Activated T-helper 1 cell treated with anti-CD3 and anti-CD28 coated beads, Interleukin-2, amount 50 U/mL, for 16 hours (primary cell): ENCODE measurements at places on chromosomes 5 and 9.

GRCh38 chr9:1366276-1366675, 316.1 kb downstream of the DMRT2 start:
- no peak for DNase-seq

GRCh38 chr9:113274474-113275156, 757 bp downstream of the CDC26 start:
- DNase-seq: no peak

GRCh38 chr9:129126749-129127618, 15.8 kb downstream of the PTPA start:
- DNase-seq: no peak

- no peak for DNase-seq
Measured at GRCh38 chr5:138946831-138947560, 71.9 kb upstream of the LRRTM2 start.

GRCh38 chr5:86999951-87000350, 267.7 kb upstream of the RASA1 start:
- DNase-seq: no peak

GRCh38 chr5:1754531-1755220, 45.0 kb downstream of the MRPL36 start:
- no peak for DNase-seq

- DNase-seq: no peak
Measured at GRCh38 chr9:109381011-109381729, 60.3 kb upstream of the EPB41L4B start.

DNA sequence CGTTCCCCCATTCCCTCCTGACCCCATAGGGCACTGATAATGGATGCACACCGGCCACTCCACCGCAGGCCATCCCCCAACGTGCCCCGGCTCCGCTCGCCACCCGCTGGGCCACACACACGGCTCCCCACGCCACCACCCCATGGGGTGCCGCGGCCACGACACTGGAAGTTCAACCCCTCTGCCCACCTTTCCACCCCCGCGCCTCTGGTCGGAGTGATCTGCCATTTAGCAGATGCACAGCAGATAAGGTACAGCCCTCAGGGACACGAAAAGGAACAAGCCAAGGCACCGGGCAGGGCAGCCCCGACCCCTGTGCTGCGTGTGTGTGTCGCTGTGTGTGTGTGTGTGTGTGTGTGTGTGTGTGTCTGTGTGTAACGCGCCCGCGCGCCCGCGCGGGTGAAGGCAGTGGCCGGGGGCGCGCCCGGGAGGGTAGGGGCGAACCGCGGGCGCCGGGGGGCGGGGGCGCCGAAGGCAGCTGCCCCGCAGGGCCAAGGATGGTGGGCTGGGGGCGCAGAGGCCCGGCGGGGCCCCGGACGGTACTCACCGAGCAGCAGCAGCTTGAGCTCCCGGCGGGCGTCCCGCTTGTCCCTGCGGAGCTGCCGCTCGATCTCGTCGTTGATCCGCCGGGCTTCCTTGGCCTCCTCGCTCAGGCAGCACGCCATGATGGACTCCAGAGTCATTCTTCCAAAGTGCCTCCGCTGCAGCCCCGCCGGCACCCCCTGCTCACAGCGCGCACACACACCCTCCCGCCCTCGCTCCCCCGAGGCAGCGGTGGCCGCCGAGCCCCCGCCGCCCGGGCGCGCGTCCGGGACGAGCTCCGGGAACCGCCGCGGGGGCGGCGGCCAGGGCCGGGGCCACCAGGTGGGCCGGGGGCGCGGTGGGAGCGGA, 813 bp downstream of the GNAQ start:
- peak; percentile 29 for DNase-seq

DNA sequence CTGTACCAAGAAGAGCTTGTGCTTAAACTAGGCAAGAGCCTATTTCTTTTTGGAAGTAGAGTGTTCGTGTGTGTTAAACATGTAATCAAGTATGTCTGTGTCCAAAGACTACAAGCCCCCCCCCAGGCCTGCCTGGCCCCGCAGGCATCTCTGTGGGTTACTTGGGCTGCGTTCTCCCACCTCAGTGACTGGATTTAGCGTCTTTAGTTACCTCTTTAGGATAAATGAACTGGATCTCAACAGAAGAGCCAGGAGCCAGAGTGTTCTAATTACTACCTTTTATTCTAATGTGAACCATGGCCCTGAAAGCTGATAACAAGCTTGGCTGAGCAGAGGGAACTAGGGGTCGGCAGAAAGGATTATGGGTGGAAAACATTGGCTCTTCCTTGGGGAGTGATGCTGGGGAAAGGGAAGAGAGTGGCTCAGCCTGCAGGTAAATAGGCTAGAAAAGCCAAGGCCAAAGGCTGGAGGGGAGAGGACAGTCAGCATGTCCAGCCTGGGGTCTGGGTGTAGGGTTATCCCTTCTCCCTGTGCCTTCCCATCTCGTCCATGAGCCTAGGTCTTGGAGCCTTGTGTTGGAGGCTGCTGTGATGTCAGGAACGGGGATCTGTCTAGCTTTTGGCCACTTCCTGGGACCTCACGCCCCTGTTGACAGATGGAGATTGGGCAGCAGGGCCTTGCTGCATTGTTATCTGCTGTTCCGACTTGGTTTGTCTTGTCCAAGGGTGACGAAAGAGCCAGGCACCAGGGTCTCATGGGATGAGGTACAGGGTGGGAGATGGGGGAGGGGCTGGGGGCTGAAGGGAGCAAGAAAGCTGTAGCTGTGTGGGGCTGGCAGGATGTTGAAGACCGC, 11.1 kb downstream of the CD74 start:
- no peak for DNase-seq
